Activated CD4-positive, alpha-beta memory T cell treated with anti-CD3 and anti-CD28 coated beads for 36 hours (primary cell): ENCODE measurements at places on chromosomes 13 and 19.

GRCh38 chr13:49759503-49759902, 33.0 kb downstream of the KPNA3 start:
- no peak for DNase-seq

DNA sequence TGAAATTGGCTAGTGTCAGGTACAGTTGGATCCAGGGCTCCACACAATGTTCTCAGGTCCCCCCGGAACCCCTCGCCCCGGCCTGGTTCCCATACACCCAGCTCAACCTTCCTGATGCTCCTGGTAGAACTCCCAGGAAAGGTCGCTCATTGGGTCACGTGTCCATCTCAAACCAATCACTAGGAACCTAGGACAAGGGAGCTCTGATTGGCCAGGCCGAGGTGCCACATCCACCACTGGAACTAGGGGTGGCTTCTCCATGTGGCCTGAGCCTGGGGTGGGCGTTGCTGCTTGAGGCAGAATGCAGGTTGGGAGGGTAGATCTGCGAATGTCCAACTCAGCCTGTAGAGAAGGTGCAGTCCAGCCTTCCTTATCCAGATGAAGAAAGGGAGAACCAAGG, 6.9 kb upstream of the MEF2B start:
- no peak for DNase-seq

GRCh38 chr13:100130092-100130491, 41.2 kb downstream of the PCCA start:
- no peak for DNase-seq

DNA sequence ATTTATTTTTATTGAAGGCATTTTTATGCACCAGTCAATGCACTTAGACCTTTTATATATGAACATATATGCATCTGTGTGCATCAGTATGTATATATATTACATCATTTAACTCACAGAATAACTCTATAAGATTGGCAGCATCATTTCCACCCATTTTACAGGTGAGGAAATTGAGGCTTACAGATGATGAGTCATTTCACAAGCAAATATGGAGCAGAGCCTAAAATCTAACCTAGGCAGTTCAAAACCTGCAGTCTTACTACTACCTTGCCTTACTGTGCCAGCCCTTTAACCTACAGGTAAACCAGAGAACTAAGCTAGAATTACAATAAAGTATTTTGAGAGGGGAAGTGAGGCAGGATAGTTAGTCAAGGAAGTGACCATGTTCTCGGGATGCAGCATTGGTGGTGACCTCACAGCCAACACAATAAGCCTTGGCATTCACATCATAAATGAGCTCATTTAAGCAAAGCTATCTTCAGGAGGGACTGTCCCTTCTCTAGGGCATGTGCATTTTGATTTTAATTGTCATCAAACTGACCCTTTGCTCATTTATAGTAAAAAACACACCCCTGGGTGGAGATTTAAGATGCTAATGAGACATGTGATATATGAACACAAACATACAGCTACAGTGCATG, 274.3 kb downstream of the DCLK1 start:
- DNase-seq = no peak

DNA sequence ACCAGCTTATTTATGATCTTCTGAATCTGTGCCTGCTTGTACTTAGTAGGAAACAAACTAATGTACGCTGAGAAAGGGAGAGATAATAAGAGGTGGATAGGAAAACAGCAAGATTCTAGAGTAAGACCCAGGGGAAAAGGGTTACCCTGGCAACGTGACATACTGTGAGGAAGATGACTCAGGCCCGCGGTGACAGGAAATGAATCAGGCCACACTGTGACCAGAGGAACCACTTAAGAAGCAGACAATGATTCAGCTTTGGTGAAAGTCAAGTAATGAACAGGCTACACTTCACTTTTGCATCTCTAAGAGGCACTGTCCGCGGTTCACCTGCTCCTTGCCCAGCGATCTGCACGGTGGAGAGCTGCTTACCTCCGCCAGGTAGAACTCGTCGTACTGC, 158.2 kb downstream of the NALCN start:
- peak; percentile 77 for DNase-seq

DNA sequence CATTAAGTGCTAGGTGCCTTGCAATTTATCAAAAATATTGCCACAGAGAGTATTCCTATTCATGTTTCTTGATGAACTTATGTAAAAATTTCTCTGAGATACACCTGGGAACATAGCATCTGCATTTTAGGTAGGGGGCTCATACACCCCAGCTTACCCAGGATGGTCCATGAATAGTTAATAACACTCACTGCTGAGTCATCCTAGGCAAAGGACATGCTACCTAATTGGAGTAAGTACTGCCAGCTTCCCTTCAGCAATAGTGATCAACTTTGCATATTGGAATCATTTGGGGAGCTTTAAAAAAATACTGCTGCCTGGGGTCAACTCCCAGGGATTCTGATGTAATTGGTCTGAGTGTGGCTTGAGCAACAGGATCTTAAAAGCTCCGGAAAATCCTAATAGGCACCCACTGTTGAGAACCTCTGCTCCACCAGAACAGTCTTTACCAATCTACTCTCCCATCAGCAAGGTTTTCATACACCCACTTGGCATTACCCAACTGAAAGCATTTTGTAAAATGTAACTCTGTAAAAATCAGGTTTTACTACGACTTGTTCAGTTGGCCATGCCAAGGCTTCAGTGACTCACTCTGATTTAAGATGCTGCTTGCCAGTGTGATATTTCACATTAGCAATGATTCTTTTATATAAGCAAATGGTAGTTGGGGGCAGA, 67.2 kb upstream of the FNDC3A start:
- no peak for DNase-seq

- DNase-seq = no peak
These were observed 1.7 kb downstream of the PLIN5 start for GRCh38 chr19:4533334-4533733.

DNA sequence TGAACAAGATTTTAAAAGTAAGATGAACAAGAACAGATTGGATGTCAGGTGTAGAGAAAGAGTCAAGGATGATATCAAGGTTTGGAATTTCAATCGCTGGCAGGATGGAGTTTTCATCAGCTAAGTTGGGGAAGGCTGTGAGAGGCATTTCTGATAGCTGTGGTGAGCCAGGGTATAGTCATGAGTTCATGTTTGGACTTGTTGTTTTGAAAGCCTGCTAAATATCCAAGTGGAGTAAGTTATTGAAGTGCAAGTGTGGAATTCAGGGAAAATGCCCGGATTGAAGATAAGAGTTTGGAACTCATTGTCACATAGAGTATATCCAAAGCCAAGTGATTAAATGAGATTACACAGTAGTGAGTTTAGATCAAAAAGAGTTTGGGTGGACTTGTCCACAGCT, 11.0 kb upstream of the EPSTI1 start:
- no peak for DNase-seq

DNA sequence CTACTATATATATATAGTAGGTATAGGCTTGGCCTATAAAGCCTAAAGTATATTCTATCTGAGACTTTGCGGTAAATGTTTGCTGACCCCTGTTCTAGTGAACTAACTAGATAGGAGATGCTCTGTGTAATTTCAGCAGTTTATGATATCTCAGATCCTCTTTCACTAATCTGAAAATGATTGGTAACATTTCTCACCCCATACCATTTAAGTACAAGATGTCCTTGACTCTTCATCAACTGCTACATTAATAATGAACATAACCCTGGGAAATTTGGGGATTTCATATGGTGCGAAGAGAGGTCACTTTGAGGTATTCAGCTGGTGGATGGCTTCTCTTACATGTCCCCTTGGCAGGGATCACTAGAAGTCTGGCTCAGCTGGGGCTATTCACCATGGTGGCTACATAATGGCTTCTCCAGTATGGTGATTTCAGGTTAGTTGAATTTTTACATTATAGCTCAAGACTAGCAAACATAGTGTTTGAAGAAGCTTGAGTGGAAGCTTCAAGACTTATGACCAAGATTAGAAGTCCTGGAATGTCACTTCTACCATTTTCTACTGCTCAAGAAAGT, 103.6 kb upstream of the MYCBP2 start:
- no peak for DNase-seq

DNA sequence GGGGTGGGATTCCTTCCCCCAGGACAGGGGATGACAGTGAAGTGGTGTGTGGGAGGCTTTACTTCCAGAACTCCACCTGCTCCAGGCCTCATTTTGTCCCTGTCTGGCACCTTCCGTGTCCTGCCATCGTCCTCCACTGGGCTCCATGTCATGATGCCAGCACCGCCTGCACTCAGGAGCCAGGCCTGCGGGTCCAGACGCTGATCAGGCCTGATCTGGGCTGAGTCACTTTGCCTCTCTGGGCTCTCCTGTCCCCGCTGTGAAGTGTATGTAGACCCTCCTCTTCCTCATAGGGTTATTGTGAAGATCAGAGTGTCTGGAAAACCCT, 9.6 kb downstream of the FUZ start:
- DNase-seq = no peak

GRCh38 chr19:7535998-7536695, 630 bp downstream of the PNPLA6 start:
- DNase-seq = no peak

- no peak for DNase-seq
These were observed 2.9 kb downstream of the EML2 start for GRCh38 chr19:45636275-45636674.

DNA sequence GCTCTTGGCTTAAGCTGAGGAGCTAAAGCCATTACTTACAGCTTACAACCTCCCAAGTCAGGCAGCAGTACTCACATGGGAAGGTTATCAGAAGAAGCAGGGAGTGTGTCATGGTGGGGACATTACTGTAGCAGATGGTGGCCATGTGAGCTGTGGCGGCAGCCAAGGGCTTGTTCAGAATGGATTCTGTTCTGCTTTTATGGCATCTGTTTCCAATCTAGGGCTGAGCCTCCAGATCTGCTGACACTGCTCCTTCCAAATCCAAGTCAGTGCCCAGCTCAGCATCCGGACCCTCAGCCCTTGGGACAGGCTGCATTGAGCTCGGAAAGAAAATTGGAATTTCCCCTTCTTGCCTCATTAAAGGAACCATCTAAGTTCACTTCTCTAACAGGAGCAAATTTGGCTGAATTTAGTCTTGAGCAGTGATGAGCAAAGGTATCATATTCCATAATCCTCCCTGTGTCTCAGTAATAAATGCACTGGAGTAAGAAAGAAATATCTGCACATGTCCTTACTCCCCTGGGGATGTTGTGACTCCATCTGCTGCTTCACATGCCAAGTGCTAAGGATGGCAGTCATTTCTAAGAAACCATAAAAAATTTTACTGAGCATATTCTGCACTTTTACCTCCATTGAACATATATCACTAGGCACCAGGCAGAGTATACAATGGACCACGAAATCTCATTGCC, 73.9 kb downstream of the KCTD12 start:
- DNase-seq = no peak

GRCh38 chr13:78402708-78403400, 200.5 kb downstream of the POU4F1 start:
- DNase-seq = no peak

GRCh38 chr13:33003458-33004019, 12.7 kb upstream of the KL start:
- no peak for DNase-seq

- DNase-seq = no peak
These were observed 12.5 kb upstream of the CFAP97D2 start for GRCh38 chr13:114166381-114167131.

DNA sequence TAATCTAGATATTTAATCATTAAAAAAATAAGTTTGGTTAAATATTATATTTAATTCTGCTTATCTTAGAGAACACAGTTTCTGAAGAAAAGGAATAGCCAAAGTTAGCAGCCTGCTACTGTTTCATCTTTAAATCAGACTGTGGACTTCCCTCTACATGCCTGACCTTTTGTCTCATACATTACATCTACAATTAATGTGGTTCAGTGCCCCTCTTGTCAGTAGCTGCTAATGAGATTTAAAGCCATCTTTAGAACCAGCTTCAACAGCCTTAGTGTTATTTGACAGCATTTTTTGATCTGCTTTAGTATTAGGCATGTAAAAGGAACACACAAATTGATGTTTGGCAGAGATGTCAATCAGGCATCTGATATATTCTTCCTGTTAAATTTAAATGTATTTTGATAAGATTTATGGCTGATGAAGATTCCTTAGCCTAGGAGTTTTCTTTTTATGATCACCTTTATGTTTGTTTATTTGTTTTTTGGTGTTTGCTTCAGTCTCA, 1925.8 kb upstream of the PRR20A start:
- no peak for DNase-seq

DNA sequence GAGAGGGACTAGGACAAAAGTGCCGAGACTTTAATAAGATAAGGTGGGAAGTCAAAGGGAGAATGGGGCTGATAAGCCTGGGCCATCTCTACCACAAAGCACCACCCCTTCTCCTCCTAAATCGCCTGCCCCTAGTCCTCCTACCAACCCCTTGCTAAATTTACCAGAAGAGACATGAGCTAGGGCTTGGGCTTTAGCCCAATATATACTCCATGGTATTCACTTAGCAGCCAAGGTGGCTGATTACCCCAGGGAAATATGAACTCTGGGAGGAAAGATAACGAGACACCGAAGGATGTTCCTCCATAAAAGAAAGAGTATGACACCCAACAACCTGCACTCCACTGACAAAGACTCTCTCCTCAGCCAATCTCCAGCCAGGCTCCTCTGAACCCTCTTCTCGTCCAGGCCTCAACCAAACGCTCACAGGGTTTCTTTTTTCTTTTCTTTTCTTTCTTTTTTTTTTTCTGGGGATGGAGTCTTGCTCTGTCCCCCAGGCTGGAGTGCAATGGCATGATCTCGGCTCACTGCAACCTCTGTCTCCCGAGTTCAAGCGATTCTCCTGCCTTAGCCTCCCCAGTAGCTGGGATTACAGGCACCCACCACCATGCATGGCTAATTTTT, 610.2 kb downstream of the UQCRFS1 start:
- no peak for DNase-seq

DNA sequence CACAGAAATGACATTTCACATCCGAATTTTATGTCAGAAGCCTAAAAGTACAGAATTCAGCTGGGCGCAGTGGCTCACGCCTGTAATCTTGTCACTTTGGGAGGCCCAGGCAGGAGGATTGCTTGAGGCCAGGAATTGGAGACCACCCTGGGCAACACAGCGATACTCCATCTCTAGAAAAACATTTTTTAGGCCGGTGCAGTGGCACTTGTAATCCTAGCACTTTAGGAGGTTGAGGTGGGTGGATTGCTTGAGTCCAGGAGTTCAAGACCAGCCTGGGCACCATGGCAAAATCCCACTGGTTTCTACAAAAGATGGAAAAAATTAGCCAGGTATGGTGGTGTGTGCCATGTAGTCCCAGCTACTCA, 15.3 kb downstream of the NOP53 start:
- no peak for DNase-seq

- DNase-seq = no peak
These were observed 48.0 kb upstream of the POSTN start for GRCh38 chr13:37646531-37646930.

- DNase-seq = no peak
These were observed 29.5 kb downstream of the PEPD start for GRCh38 chr19:33492090-33492489.

GRCh38 chr19:20103091-20103740, 25.4 kb downstream of the ZNF90 start:
- DNase-seq = no peak

- DNase-seq = no peak
These were observed 621.5 kb upstream of the ATXN8OS start for GRCh38 chr13:69485991-69486592.

- no peak for DNase-seq
These were observed 39.2 kb downstream of the MYH14 start for GRCh38 chr19:50242581-50242980.
